ENCODE measurements at places on chromosomes 11 and 22.

DNA sequence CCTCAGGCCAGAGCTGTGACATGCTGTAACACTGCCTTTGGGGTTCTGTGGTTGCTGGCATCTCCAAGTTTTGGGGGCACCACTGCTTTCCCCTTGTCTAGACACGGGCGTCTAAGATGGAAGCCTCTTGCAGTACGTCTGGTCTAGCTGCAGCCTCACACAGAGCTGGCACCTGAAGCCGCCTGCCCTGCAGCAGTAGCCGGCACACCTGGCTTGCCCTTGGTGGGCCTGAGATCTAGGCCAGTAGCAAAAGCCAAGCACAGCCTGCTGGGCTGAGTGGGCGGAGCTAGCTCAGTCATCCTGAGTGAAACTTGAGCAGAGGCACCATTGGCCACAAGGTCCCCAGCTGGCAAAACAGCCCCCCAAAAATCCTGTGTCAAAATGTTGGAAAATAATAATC, 154.2 kb downstream of the DLG2 start:
- DNase-seq: no peak

- DNase-seq: no peak
These were observed 42.0 kb upstream of the LIPT2 start for GRCh38 chr11:74535371-74536160.

- no peak for DNase-seq
These were observed 21.1 kb upstream of the TTLL12 start for GRCh38 chr22:43207849-43208702.

DNA sequence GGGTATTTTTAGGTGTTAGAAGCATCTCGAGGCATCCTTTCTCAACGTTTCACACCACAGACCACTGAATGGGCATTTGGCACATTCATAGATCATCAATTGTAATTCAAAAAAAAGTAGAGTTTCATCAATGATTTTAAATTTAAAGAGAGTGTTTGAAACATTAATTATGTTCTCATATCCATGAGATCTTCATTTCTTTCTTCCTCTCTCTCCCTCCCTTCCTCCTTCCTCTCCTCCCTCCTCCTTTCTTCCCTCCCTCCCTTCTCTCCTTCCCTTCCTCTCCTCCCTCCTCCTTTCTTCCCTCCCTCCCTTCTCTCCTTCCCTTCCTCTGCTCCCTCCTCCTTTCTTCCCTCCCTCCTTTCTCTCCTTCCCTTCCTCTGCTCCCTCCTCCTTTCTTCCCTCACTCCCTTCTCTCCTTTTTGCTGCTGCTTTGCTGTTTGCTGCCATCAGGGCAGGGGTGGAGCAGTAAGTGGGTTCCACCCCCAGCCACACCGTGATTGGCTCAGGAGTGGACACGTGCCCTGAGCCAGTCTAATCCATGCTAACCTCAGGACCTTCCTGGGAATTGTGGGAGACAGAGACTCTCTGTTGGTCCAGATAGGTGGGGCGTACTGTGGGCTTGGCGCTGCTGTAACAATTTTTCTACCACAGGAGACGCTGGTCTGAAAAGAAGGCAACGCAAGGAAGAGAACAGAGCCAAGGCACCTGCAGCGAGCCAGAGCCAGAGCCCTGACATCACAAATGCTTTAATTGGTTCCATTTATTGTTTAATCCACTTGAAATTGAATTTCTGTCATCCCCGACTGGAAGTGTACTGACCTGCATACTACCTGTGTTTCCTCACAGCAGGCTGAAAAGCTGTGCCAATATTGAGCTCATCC, 33.7 kb upstream of the APOBEC3A start:
- DNase-seq: no peak

DNA sequence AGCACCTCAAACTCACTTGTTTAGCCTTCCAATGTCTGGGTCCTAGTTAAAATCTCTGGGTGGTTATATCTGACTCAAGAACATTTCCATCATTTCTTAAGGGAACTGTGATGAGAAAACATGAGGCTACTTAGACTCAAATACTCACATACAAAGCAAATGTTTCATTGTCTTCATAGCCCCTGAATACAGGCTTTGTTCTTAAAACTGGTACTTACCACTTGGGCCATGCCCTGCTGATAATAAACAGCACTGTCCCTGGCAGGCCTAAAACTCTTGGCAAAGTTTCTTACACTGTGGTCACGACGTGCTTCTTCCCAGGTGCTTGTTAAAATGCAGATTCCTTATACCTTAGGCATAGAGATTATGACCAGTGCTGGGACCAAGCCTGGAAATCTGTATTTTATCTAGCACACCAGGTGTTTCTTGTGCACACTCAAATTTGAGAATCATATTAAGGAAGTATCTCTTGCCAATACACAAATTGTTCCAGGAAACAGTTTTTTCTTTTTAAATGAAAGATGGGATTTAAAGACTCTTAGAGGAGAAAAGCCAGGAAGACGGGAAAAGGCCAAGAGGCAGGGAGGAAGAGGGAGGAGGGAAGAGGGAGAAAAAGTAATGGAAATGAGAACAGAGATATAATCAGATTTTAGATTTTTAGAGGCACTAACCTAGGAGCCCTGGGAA, 287.9 kb upstream of the MPPED2 start:
- no peak for DNase-seq

DNA sequence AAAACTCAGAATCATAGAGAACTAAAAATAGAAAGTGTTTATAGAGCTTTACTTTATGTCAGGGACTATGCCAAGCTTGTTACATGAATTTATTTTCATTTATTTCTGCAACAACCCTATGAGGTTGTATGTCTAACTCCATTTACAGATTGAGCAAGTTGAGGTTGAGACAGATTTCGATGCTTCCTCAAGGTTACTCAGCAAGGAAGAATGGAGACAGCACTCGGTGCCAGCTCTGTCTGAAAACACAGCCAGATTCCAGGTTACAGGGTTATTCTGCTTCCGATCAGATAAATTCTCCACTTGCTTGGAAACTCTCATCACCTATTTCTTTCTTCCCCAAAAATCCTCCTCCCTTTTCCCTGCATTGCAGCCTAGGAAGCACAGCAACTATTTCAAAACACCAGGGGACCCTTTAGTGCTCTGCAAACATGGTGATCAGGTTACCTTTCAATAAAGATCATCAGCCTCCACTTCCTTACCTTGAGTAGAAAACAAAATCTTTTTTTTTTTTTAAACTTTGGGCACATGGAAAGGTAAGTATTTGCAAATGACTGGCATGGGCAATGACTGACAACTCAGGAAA, 7.0 kb downstream of the MMP3 start:
- DNase-seq: no peak

- DNase-seq: no peak
These were observed 7.0 kb downstream of the SERPING1 start for GRCh38 chr11:57604296-57605027.

- no peak for DNase-seq
These were observed 11.4 kb downstream of the APOBEC3H start for GRCh38 chr22:39108487-39108886.

GRCh38 chr11:100663583-100663982, 23.5 kb upstream of the ARHGAP42 start:
- DNase-seq: no peak

- no peak for DNase-seq
These were observed 171.8 kb downstream of the IGLL1 start for GRCh38 chr22:23408321-23408720.

- DNase-seq: no peak
These were observed 30.1 kb downstream of the TSPAN4 start for GRCh38 chr11:872799-873198.

GRCh38 chr11:75356613-75357012, 5.2 kb upstream of the ARRB1 start:
- no peak for DNase-seq

DNA sequence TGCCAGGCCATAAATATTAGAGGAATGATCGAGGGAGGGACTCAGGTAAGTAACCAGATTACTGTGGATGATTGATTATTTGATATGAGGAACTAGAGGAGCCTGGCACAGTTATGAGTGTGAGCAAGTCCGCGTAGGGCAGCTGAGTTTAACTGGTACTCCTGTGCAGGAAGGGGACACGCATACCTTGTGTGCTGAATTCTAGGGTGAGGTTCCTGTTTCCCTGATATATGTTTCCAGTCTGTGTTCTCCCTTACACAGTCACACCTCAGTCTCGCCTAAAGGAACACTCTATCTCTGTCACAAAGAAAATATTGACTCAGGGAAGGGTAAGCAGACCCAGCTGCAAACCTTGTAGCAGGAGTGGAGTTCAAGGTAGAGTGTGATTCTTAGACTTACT, 17.4 kb downstream of the SGSM3 start:
- DNase-seq: no peak

DNA sequence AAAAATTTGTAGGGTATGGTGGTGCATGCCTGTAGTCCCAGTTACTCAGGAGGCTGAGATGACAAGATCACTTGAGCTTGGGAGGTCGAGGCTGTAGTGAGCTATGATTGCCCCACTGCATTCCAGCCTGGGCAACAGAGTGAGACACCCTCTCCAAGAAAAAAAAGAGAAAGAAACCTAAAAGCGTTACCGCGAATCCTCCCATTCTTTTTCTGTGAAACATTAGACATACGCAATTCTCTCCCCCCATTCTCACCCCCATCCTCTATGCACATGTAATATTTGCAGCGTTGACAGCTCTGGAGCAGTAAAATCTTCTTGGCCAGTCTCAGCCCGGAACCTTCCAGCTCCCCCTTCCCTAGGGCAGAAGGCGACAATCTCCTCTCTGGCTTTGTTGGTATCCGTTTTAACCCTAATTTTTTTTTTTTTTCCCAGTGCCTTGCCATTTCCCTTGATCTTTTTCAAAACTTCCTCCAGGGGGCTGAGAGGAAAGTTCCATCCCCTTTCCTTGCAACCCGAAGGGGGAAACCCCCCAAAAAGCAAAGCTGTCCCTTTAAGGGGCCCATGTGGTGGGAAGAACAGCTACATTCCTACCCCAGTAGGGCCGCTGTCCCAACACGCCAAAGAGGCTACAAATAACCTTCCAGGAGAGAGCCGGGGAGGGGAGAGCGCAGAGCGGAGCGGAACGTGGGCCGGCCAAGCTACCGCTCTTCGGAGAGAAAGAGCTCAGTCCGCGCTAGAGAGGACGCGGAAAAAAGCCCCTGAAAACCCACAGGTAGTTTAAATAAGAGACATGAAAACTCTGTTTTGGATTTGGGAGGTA, 1.9 kb downstream of the LRP4 start:
- DNase-seq: no peak

GRCh38 chr11:47523490-47524225, 29.3 kb downstream of the CELF1 start:
- no peak for DNase-seq

DNA sequence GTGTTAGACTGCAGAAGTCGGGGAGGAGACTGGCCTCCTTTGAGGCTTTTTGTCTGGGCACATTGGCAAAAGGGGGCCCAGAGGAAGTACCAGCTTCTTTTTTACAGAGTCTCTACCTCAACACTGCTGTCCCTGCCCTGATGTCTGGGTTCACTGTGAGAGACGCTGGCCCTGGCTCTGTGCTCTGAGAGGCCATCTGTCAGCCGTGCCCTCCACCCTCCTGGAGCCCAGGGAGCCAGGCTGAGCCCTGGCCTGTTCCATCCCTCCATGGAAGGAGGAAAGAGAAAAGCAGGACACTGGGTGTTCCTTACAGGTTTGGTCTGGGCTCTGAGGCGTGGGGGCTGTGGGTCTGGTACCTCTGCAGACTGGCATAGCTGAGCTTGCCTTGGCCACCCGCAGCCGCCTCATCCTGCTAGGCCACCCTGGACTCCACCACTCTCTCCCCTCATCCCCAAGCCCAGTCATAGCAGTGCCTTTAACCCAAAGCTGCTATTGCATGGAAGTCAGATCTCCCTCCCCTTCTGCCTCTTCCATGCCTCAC, 105.5 kb upstream of the PARVA start:
- DNase-seq: no peak

DNA sequence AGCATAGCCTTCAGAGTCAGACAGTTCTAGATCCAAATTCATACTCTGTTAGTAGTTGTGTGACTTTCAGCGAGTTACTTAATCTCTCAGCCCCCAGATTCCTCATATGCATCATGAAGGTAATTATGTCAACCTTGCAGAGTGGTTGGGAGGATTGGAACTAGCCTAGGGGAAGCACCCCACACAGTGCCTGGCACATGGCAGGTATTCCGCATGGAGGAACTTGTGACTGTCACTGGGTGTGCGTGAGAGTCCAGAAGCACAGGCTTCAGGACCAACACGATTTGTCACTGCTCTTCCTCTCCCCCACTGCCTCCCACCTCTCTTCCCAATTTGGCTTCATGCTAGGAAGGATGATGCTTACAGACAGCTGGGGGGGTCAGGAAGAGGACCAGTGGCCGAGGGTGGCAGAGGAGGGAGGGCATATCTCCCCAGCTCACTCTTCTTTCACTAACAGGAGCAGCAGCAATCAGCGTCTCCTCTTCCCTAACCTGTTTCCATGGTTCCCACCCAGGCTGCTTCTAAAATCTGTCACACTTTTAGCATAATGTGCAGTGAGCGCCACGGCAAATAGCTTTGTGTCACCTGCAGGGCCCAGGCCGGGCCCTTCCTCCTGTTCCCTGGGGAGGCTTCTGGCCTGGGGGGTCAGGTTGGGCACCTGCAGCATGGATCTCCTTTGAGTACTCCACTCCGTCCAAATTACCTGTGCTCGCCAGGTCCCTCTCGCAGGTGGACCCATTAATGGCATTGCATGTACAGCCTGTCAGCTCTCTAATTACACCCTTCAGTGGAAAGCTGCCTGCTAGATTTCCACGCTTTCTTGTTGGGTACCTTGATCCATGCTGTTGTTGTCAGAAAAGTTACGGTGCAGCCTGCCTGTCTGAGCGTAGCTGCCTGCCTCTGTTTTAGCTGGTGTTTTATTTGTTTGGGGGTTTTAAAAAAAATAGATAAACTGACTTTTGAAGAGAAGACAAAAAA, 400.4 kb downstream of the NXPE2 start:
- no peak for DNase-seq

DNA sequence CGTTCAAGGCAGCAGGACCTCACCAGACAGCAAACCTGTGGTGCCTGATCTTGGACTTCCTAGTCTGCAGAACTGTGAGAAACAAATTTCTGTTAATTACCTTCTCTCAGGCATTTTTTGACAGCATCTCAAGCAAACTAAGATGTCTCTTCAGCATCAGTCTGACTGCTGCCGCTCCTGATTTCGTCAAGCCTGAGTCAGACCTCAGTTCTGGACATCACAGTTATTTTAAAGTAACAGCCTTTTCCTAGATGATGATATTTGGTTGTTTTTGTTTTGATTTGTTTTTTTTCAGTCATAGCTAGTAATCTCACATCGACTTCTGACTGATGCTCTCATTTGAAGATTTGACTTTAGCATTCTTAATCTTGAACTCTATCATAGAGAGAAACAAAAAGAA, 71.9 kb downstream of the BLID start:
- no peak for DNase-seq

GRCh38 chr22:22342697-22343580, 98.4 kb downstream of the VPREB1 start:
- DNase-seq: no peak

GRCh38 chr22:19717691-19718455, 3.6 kb downstream of the SEPTIN5 start:
- no peak for DNase-seq

DNA sequence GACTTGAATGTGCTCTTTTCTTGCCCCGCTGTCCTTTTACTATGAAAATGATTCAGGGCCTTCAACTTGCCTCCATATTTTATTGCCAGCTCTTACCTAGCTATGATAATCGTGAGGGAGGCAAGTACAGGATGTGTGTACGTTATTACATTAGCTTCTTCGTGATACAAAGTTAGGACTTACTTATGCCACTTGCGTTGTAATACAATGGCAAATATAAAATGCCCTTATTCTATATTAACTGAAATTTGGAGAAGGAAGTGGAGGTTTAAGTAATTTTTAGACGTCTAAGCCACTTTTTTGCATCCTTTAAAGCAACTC, 10.8 kb upstream of the CCT8L2 start:
- no peak for DNase-seq

- DNase-seq: no peak
These were observed 3.3 kb downstream of the A4GALT start for GRCh38 chr22:42717197-42717928.
